Daoy (cell line): ENCODE measurements at places on chromosomes 2 and 18. TPM values are rescaled to one million over a fixed set of nuclear protein-coding genes. Genes with fewer than 3 reads are reported as not detected.

The TRIB2 gene
- 17.4 and 19.0 TPM in 2 replicates for total RNA-seq

The MRPL33 gene
- 175 and 232 TPM in 2 replicates for total RNA-seq

DNA sequence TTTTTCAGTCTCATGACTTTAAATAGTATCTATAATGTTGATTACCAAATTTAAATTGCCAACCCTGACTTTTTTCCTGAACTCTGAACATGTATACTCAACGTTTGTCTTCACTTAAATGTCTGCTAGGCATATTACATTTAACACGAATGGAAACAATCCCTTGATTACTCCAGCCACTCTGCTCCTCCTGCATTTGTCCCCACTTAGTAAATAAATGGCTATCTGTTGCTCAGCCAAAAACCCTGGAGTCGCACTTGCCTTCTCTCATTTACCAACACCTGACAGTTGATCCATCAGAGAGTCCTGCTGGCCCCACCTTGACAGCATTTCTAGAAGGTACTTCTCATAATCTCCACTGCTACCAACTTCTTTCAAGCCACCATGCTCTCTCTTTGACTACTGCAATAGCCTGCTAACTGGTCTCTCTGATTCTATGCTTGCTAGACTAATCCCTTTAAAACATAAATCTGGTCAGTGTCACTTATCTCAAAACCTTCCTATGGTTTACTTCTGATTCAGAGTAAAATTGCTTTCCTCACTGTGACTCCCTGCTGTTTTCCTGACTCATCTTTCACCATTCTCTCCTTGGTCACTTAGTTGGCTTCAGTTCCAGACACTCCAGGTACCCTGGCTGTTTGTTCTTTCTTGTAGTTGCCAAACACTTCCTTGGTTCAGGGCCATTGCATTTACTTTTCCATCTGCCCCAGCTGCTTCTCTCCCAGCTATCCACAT, 31.9 kb downstream of the SPAG16 start:
- peak; percentile 56 for DNase-seq

- DNase-seq: peak; percentile 32
Observed at GRCh38 chr2:201909961-201910361, 103.6 kb downstream of the CDK15 start.

The PHOSPHO2 gene
- 10.4 and 12.2 TPM in 2 replicates for total RNA-seq

The MRO gene
- total RNA-seq: not detected in 2 replicates

DNA sequence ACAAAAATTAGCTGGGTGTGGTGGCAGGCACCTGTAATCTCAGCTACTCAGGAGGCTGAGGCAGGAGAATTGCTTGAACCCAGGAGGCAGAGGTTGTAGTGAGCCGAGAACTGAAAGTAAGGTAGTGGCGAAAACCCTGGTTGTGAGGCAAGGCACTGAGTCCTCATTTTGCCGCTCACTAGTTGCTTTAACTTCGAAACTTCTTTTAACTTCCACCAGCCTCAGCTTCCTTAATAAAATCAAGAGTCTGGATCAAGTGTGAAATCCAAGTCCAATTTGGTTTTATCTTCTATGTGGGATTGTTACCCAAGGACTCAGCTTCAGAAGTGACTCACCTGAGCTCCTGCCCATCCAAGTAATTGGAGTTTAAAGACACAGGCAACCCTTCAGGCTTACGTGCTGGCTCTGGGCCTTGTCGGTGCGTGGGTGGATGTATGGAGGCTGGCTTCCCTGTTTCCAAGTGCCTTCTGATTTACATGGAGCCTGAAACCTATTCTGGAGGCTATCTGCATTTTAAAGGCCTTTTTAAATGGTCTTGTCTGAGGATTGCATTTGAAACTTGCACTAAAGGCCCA, 374.2 kb upstream of the ID2 start:
- peak; percentile 21 for DNase-seq

DNA sequence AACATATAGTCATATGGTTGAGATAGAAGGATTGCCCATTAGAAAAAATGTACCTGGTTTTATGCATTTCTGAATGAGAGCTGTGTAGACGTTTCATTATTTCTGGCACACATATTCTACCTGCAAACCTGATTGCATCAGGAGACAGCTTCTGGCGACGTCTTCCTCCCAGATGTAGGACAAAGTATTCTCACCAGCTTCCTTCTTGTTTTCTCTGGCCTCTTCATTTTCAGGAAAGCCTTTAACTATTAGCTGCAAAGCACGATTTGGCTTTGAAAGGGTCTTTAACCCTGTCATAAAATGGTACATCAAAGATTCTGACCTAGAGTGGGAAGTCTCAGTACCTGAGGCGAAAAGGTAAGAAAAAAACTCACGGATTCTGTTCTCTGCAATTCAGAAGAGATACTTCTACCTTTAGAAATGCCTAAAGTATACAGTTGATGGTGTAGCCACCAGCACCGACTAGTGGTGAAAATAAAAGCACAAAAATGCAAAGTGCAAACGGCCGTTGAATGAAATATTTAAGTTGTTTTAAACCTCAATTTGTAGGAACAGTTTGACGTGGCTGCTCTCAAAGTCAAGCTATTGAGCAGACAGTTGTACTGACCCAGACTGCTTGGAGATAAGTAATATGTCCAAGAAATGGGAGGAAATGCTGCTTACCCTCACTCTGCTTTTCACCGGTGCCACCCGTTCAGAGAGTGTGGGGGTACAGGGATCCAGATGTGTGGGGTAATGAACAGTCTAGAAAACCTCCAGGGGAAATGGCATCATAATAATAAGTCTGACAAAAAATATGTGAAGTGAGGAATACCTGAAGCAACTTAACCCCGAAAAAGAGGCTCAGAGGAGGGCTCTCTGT, 20.2 kb downstream of the IL18RAP start:
- peak; percentile 16 for DNase-seq
